GM10248 (cell line): ENCODE measurements at places on chromosomes 2 and 18.

DNA sequence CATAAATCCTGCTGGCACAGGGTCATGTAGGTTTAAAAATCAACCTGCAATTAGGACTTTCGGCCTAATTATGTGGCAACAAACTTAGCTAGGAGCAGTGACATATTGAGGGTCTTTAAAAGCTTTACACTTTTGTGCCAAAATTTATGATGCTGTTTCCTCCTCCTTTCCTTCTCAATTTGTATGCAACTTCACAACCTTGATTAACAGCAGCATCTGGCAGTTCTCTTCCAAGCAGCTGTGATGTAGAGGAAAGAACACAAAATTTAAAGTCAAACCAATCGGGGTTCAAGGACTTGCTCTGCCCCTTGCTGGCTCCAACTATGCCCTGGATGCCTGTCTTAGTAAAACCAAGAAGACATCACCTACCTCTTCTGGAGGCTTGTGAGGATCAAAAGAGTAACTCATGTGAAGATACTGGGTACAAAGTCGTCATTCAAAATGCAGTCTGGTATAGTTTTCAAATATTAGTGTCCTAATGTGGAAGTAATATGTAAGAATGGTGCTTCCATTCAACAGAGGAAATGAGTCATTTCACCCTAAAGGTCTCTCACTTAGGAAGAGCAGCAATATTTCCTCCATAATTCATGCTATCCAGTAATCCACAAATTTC, 94.7 kb downstream of the ANKRD44 start:
- no peak for DNase-seq

DNA sequence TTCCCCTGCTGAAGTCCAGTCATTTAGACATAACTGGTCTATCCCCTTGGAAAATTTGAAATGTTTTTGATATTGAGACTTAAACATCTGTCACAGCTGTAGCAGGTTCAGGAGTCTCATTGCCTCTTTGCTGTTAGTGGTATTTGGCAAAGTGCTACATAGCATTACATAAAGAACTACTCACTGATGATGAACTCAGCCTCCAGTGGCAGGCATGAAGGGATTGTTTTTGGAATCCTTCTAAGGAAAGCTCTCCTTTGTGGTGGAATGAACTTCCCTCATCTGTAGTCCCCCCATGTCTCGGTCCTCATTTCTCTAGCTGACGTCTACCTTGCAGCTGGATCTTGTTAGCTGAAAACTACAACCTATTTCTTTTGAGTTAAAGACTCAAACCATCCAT, 111.6 kb downstream of the TACR1 start:
- DNase-seq = no peak

GRCh38 chr2:172928756-172929155, 146.9 kb upstream of the MAP3K20 start:
- DNase-seq = no peak

DNA sequence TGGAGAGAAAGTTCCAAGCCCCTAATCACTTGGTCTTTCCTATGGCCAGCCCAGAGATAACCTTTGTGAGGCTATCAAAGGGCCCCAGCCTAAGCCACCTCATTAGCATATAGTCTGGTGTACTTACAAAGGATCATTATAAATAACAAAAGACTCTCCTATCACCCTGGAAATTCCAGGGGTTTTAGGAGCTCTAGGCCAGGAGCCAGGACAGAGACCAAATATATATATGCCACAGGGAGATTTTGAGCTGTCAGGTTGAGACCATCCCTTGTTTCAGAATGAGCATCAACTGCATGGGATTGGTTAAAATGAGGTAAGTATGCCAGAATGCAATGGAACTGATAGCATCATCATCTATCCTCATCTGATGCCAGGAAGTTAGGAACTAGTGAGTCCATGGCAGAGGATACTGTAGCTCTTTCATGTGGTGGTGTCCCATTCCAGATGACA, 32.1 kb upstream of the CHRNA1 start:
- DNase-seq = no peak

GRCh38 chr18:50188652-50189051, 6.3 kb downstream of the MYO5B start:
- DNase-seq = no peak

DNA sequence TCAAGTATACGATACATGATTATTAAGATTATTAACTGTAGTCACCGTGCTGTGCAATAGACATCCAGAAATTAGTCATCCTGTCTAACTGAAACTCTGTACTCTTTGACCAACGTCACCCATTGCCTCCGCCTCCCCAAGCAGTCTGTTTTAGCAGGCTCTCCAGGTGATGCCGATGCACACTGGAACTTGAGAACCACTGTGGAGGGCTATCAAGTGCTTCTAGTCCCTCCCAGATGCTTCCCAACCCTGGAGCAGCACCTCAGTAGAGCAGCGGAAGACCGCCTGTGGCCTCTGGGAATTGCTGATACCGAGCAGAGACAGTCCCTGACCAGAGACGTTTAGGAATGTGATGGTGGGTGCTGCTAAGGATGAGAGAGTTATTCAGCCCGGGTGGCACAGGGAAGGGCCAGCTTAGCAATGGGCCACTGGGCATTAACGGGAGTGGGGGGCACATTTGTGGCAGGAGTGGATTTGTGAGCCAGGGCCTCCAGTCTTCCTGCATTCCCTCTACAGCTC, 50.7 kb downstream of the LIPG start:
- peak; percentile 41 for DNase-seq

DNA sequence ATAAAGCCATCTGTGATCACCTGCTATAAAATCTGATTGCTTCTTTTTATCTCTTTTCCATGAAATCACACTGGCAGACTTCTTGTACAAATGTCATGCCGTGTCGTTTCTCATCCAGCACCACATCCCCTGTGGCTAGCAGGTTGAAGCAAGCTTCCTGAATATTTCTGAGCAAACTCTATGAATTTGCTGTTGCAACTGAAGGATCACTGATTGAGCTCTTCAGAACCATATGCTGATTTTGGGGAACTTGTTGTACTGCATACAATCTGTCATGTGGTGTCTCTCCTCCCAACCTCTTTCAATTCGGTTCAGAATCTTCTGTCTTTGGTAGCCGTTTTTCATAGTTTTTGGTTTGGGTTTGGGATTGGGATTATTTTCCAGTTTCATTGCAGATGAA, 57.7 kb upstream of the RBMS1 start:
- no peak for DNase-seq

- DNase-seq = no peak
These were observed 161.4 kb downstream of the TRABD2A start for GRCh38 chr2:84719434-84719833.

- no peak for DNase-seq
These were observed 28.2 kb upstream of the GBX2 start for GRCh38 chr2:236196366-236196765.

DNA sequence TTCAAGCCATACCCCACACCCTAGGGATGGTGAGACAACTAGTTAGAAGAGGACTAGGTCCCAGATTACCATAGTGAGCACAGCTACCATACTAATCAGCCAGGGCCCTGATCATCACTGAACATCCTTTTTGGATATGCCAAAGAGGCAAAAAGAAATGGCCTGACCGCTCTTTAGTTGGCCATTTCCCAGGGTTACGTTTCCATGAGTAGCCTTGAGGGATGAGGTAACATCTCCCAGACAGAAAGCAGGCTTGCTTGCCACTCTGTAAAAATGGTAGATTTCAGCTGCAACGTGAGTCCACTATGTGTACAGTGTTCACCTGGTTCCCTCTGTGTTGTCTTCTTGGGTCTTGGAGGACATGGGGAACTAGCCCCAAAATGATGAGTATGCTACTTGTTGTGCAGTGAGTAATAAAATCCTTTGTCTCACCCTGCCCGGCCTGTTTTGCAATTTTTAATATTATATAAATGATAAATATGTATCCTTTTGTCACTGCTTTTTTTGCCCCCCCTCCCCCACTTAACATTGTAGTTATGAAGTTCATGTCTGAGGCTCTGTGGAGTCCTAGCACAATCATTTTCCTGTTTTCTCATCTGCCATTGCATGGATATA, 8.9 kb upstream of the GALM start:
- no peak for DNase-seq

DNA sequence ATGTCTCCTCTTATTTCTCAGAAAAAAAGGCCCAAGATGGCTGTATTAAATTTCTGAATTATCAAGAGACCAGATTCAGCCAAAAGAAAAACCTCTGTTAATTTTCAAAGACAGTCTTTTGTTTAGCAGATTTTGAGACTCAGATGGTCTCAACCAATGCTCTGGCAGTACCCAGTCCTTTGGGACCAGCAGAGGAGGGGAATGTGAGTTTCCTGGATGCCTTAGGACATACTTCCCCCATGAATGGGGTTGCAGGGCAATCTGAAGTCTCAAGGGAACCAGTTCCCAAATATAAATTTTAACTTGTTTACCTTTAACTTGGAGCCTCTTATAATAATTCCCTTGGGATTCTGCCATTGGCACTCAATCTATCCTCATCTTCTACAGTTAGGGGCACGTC, 107.8 kb upstream of the ZNF521 start:
- no peak for DNase-seq

GRCh38 chr2:68762100-68762499, 27.5 kb downstream of the ARHGAP25 start:
- DNase-seq = no peak

DNA sequence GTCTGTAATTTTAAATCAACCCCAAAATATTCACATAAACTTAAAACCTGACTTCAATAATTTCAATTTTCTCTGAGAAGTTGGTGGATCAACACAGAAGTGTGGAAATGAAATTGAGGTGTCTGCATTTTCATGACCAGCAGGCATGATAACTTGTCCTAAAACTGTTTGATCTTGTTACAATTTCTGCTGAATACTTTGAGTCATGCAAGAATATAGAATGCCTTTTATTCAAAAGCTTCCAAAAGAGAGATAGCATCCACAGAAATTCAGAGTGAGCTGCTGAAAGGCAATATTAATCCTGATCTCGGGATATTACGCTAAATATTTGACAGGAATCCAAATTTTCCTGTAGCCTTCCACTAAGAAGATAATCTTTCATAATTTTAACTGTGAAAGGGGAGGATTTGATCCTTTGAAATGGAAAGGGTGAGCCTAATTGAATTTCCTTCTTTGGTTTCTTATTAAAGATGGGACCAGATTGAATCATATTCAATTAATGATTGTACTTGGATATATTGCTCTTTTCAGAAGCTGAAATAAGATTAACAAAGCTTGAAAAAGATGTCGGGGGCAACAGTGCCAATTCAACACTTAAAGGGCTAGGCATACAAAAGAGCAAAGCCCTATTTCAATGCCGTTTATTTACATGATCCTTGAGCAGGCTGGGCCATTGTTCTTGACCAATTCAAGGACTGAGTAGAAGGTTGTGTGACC, 129.3 kb downstream of the NCKAP5 start:
- DNase-seq = no peak

GRCh38 chr2:122908159-122908558, 1116.9 kb upstream of the CNTNAP5 start:
- DNase-seq = no peak

DNA sequence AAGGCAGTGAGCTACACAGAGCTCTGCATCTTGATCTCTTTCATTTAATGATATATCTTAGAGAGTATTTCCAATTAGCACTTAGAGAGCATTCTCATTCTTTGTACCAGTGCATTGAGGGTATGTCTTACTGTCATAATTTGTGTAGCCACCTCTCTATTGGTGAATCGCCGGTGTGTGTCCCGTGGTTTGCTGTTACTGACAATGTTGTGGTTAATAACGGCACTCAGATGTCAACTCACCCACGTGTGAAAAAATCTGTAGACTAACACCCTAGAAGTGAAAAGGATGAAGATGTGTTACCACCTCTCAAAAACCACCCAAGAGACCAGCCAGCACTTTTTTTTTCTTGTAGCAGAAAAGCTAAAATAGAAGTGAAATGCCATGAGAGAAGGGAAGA, 37.1 kb downstream of the TEX51 start:
- no peak for DNase-seq
